Thoracic aorta (tissue), 2 donors: ENCODE measurements at places on chromosomes 12 and 14.

- DNase-seq: no peak
Measured at GRCh38 chr14:68630611-68631393, 162.1 kb downstream of the ZFP36L1 start.

- DNase-seq: no peak
Measured at GRCh38 chr12:102824218-102824835, 92.7 kb downstream of the PAH start.

GRCh38 chr14:105710119-105711043 is 184.0 kb downstream of the TMEM121 start:
- DNase-seq: no peak

- peak; percentile 65 for DNase-seq
Measured at GRCh38 chr14:102046337-102047278, 40.2 kb downstream of the HSP90AA1 start.

DNA sequence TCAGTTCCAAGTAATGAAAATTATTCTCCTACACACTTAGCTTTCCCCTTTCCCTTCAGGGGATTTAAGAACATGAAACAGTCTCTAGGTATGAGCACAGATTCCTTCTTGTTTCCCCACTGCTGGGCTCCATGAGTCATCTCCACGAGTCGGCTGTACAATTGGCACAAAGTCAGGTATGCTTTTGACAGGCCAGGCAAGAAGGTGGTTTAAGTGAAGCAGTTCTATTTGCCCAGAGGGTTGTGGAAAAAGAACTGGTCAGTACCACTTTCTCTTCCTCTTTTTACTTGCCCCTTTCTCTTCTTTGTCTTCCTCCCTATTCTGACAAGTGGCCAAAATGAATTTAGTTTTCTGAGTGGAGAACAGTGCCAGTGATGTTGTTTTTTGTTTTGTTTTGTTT is 16.3 kb downstream of the DYNC1H1 start:
- peak; percentile 80 for DNase-seq

DNA sequence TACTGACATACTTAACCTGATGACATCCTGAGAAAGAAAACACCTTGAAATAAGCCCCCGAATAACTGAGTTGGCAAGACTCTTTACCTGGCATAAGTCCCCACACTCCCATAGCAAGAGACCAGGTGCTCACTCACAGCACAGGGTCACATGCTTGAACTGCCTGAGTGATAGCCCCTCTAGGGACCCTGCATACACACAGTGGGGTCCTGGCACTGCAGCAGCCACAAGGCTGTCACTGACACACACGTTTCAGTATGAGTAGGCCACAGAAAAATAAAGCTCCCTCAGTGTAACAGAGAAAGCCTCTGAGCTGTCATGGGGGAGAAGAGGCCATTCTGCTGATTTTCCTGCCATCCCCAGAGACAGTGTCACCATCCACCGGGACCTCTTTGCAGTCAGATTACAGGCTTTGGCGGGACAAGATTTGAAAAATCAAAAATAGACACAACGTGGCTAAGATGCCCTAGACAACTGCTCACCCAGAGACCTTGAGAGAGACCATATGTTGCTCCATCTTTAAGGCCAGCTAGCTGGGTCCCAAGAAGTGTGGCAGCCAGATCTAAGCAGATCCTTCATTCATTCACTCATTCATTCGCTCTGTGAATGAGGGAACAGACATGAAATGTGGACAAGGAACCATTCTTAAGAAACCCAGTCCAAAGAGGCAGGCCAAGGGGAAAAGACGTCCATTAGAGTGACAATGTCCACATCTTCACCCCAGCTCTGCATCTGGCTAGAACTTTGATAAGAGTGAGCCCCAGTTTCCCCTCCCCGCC is 1.6 kb downstream of the SCARB1 start:
- DNase-seq: no peak

DNA sequence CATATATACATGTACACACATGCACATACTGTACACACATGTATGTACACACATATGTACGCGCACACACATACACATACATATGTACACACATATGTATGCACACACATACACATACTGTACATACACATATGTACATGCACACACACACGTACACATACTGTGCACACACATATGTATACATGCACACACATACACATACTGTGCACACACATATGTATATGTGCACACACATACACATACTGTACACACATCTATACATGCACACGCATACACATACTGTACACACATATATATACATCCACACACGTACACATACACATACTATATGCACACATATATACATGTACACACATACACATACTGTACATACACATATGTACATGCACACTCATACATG is 119.4 kb downstream of the ZFP36L1 start:
- no peak for DNase-seq

- no peak for DNase-seq
Measured at GRCh38 chr14:90755661-90756304, 60.4 kb downstream of the TTC7B start.

DNA sequence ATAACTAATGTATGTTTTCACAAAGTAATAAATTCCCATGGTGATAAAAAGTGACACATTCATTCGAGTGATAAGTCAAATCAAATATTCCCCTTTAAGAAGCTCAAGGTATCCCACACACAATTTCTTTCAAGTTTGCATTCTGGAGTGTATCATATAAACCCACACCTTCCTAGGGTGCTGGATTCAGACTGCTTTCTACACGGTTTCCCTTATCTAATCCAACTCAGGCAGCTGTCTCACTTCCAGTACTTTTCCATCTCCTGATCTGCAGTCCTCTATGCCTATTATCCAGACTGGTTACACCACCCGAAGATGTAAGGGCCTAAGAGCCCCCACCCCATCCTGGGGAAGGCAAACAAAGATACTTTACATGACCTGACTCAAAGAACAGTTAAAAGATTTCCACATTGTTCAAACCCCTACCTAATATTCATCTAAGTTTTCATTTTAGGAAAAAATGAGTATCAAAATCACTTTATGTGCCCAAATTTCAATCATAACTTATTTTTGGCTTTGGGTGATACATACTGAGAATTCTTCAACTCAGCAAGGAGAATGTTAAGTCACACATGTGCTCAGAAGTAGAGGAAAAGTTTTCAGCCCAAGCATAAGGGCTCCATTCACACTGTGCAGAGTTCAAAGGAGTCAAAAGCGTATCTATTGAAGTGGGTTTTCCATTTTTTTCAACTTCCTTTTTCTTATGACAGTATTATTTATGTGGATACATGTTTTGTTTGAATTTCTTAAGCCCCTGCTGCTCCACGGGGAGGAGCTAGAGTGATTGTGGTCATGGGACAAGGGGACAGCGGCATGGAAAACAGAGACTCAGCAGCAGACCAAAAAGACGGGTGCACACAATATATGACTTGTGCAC is 41.8 kb downstream of the CORO1C start:
- no peak for DNase-seq

- no peak for DNase-seq
Measured at GRCh38 chr12:63989301-63989845, 144.9 kb downstream of the SRGAP1 start.

- DNase-seq: no peak
Measured at GRCh38 chr12:55501601-55502000, 9.4 kb downstream of the OR6C68 start.
